ENCODE measurements at places on chromosomes 3 and 15. TPM values are rescaled to one million over a fixed set of nuclear protein-coding genes. Genes with fewer than 3 reads are reported as not detected.
A peak's percentile ranks its signal among the peaks of the same experiment; 100 is the strongest.

DNA sequence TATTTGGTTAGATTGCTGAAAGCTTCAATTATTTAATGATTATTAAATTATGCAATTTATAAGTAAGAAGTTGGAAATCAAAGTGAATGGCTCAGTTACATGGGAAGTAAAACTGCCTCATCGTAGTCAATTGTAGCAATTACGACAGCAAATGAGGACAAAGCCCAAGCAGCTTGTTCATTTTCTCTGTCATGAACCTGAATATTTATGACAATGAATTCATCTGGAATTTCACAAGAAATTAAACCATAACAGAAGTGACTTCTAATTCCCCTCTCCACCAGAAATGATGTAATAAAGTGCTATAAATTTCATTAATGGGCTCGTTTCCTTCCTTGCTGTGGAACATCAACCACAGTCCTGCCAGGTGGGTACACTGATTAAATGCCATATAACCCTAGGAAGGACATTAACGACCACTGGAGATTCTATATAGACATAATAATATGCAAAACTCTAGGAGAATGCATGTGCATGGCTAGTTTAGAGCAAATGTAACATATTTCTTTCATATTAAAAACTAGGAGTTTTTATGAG, 273.8 kb upstream of the DCBLD2 start:
- no peak for DNase-seq

- DNase-seq = no peak
These were observed 159.8 kb downstream of the AKAP13 start for GRCh38 chr15:85540085-85540797.

RTP3 gene
- not detected for total RNA-seq

PARP15 gene
- total RNA-seq = 10.3 TPM

TGM5 gene
- total RNA-seq = not detected

- DNase-seq = no peak
These were observed 30.2 kb downstream of the BCL2L10 start for GRCh38 chr15:52082197-52083036.

DNA sequence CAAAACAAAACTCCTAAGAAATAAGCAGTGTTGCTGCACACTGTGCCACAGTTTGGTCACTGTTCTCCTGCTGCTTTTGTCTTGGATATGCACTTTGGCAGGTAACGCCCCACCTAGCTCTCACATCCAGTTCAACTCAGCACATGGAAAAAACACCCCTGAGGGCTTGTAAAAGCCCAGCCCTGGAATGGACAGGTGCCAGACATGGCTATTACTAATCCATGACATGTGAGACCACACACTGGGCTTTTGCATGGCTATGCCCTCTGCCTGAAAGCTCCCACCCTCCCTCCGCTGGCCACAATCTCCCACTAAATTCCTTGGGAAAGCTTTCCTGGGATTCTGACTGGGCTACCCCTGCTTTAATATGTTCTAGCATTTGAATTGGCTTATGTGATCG, 24.7 kb upstream of the ZBED2 start:
- no peak for DNase-seq

PSTPIP1 gene
- 9.5 TPM for total RNA-seq

DNA sequence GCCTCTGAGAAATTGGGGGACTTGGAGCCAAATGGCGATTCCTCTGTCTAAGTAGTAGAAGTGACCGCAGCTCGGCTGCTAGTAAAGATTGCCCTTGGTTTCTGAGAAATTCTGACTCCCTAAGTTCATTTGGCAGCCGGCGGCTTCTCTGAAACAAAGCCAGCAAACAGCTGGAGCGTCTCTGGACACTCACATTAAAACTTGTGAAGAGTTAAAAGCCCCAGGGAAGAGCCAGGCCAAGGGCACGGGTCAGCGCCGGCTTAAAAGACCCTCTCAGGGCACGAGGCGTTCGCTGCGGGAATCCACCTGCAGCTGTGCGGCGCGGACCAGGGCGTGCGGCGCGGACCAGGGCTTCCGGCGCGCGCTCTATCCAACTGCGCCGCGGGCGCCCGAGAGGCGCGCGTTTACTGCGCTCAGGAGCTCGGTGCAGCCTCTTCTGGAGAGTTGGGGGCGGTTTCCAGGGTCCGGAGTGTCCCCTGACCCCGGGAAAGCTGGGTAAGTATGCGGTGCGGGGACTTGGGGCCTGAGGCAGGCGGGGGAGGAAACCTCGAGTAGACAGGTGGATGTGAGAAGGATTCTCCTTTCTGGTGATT, at the start of gene COL6A5:
Gene COL6A5 (plus strand): TSS at position 186 of the 593 bp plus-strand sequence. CDS start 27,967 bp downstream, outside the sequence.
- no peak for DNase-seq

DNA sequence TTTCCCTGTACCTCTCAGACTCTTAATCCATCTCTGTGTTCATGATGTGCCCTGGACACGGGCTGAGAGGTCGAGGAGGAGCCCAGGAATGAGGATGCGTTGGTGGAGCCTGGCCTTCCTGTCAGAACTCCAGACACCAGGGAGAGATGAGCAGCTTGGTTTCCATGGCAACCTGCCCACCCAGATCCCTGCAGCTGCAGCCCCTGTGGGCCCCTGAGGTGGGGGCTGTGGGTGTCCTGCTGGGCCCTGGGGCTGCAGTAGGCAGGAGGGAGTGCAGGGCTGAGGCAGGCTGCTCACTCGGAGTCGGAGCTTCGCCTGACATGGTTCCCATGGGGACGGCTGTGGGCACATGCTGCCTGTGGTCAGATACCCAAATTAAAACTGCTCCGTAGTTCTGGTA, 7.7 kb upstream of the SCN10A start:
- DNase-seq = no peak

GRCh38 chr3:48784426-48785120, 63.1 kb downstream of the PRKAR2A start:
- DNase-seq = no peak

THAP10 gene
- 8.3 TPM for total RNA-seq

DNA sequence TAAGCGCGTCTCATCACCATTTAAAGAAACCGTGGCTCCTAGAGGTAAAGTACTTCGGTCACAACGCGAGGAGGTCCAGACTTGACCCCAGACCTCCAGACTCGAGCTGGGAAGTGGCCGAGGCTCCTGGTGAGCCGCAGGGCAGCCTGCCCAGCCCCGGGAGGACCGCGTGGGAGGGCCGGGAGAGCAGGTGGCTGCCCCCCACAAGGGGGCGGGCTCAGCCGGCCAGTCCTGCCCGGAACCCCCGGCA, at the start of gene SLC27A2:
Gene SLC27A2 (plus strand): TSS at position 228 of the 250 bp plus-strand sequence. CDS start 232 bp downstream, outside the sequence.
- peak; percentile 70 for DNase-seq

DNA sequence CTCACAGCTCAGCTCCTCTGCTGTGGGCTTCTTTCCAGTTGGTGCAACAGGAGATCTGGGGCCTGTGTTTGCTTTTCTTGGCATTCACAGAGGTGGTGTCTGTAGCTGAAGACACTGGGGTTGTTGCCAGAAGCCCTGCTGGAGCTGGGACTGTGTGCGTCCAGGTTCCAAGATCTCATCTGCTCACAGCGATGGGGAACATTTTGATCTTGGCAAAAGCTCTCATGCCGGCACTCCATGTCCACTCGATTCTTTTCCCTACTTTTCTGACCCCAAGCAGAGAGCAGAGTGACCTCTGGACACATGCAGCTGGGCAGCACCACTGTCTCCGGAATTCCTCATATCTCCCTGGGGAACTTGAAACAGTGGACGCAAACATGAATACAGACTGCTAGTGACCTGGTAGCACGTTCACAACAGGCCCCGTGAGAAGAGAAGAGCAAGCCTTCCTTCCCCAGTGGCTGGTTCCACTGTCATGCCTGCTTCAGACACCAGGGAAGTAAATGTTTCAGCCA, 36.1 kb upstream of the MECOM start:
- DNase-seq = no peak

GRCh38 chr3:171862993-171863521, 19.9 kb downstream of the TMEM212 start:
- DNase-seq = no peak

DNA sequence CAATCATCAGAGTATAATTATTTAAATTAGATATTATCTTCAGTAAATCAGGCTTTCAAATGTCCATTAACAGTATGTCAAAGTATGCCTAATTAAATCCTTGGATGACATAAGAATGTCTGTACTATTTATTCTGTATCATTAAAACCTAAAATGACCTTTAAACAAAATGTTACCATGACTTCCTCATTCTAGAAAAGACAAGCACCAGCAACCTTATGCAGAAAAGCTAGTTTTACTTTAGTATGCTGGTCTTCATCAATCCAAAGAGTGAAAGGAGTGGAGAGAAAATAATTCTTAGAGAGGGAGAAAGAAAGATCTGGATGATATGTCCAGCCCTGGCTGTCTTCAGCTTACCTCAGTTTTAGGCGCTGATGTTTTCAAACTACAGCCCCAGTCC, 140.1 kb upstream of the UBE2E2 start:
- DNase-seq = no peak

DNA sequence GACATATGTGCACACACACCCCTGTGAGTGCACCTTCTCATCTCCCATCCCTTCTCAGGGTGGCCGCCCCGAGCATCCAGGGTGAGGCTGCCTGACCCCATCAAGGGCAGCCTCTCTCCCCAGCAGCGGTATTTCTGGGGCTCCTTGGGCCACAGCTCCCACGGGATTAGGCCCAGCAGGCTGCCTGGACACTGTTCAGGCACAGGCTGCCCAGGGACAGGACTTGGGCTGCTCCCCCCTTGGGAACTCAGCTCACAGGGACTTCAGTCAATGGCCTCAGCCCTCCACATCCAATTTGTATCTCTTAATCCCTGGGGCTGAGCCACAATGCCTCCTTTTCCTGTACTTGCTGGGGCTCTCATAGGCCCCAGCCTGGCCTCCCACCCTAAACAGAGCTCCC, 35.0 kb downstream of the RHCG start:
- no peak for DNase-seq

SLC6A1 gene
- total RNA-seq = 0.20 TPM

DNA sequence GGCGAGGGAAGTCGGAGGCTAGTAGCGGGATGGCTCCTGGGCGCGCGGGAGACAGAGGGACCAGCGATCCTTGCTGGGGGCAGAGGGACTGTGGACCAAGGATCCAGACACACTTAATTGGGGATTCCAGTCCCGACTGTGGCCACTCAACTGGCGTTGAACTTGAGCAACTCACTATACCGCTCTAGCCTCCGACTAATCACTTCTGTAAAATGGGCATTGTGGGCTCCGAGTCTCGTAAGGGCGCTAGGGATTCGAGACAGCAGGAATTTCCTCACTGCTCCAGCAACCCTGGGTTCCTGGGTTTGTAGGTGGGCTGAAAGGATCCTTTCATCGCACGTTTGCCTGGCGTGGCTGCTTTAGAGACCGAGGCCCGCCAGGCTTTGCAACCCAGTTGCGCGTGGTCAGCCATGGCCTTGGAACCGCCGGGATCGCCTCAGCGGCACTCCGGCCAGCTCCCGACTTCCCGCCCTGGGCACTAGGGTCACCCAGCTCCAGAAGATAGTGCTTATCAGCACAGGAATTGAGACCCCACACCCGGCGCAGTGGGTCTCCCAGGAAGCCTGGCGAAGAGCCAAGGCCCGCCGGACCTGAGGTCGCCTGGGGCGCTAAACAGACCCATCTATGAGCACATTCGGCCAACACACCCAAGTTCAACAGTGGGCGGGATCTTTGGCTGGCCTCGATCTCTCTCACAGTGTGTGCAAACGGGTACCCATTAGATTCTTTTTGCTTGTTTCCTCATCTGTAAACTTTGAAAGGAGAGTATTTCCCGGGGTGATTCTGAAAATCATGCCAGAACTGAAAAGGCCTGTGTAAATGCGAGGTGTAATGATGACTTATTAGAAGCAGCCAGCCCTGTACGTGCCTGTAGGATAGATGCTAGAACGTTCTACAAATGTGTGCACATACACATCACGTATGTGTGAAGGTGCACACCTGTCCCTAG, 9.9 kb downstream of the FOXL2 start:
- DNase-seq = no peak

A4GNT gene
- not detected for total RNA-seq

DNA sequence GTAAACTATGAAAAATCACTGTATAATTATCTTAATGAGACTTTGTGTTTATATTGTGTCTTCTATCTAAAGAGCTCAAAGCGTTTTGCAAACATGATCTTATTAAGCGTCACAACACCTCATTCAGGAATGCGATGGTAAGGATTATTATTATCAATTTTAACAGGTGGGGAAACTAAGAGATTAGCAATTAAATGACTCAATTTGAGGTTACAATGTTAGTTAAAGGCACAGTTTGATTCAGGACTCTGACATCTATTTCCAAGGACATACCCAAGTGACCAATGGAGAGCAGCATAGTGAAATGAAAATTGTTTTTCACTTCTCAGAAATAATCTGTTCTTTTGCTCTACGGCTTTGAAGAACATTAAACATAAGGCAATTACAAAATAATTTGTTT, 74.6 kb downstream of the FMN1 start:
- no peak for DNase-seq

DNA sequence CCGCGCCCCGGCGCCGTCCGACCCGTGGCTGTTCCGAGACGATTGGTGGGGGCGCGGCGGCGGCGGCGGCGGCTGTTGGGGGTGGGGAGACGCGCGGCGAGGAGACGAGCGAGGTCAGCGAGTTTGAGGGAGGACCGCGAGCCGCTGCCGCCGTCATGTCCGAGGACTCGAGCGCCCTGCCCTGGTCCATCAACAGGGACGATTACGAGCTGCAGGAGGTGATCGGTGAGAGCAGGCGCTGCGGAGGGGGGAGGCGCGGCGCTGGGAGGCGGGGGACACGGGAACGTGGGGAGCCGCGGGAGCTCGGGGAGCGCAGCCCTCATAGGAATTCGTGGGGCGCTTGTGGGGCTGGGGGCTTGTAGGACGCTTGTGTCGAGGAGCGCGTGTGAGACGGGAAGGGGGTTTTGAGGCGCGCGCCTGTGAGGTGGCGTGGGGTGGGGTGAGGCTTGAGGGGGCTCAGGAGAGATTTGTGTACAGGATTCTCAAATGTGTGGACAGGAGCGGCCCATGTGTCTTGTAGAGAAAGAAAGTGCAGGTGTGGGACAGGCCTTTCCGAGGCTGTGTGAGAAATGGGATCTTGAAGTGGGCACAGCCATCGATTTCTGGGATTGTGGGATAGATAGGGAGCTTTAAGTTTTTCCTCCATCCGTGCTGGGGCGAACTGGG, 518 bp downstream of the OXSR1 start:
- no peak for DNase-seq

DNA sequence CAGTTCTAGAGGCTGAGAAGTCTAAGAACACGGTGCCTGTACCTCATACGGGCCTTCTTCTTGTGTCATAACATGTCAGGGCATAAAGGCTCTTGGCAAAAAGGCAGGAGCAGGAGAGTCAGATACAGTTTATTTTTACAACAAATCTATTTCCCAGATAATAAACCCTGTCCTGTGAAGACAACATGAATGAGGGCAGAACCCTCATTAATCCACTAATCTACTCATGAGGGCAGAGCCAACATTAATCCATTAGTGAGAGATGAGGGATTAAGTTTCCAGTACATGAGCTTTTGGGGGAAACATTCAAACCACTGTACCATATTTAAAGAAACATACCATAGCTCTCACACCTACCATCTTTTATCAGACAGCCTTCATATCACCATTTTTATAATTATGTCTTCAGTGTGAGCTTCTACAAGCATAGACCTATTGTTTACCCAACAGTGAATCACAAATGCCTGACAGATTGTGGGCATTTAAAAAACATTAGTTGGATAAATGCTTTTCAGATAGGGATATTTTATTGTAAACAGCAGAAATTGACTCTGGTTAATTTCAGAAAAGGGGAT, 645.8 kb downstream of the GRM7 start:
- no peak for DNase-seq
